MG63 (cell line): ENCODE measurements at places on chromosomes 7 and 10. TPM values are rescaled to one million over a fixed set of nuclear protein-coding genes. Genes with fewer than 3 reads are reported as not detected.

DNA sequence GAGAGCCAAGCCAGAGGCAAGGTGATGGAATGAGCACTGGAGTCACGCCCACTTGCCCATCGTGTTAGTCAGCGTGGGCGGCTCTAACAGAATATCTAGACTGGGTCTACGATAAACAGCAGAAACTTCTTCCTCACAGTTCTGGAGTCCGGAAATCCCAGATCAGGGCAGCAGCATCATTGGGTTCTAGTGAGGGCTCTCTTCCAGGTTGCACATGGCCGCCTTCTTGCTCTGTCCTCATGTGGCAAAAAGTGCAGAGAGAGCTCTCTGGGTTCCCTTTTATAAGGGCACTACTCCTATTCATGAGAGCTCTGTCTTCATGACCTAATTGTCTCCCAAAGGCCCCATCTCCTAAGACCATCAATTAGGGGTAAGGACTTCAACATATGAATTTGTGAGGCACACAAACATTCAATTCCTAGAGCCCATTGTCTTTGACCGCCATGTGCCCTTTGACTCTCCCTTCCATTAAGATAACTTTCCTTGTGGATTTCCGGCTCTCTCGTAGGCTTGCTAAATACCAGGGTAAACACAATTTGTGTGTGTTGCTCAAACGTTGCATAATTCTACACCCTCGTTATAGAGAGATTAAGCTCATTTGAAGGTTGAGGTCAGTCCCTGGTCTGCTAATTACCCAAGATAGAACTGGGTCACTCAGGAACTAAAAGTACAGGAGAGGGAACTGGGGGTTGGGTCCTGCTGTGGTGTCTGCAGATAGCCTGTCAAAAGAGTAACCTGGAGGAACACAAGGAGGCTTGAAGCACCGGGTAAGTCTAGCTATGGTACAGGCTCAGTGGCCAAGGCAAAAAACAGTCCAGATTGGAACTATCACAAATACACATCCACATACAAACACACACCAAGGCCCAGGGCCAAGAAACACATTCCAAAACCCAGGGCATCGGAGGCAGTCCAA lies 28.7 kb upstream of the USP6NL start:
- peak; percentile 41 for DNase-seq

DNA sequence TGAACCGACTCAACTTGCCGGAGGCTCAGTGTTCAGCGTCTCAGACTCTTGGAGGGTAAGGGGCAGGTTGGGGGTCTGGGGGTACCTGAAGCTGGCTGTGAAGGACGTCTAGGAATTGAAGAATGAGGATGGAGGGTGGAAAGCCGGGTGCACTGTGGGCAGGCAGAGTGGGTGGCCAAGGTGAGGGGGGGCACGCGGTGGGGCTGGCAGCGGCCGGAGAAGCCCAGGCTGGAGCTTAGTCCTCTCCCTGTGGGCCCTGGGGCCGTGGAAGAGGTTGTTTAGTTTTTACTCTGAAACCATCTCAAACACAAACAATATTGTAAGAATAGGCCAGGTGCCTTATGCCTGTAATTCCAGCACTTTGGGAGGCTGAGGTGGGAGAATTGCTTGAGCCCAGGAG lies 83.4 kb downstream of the UNCX start:
- no peak for DNase-seq

DNA sequence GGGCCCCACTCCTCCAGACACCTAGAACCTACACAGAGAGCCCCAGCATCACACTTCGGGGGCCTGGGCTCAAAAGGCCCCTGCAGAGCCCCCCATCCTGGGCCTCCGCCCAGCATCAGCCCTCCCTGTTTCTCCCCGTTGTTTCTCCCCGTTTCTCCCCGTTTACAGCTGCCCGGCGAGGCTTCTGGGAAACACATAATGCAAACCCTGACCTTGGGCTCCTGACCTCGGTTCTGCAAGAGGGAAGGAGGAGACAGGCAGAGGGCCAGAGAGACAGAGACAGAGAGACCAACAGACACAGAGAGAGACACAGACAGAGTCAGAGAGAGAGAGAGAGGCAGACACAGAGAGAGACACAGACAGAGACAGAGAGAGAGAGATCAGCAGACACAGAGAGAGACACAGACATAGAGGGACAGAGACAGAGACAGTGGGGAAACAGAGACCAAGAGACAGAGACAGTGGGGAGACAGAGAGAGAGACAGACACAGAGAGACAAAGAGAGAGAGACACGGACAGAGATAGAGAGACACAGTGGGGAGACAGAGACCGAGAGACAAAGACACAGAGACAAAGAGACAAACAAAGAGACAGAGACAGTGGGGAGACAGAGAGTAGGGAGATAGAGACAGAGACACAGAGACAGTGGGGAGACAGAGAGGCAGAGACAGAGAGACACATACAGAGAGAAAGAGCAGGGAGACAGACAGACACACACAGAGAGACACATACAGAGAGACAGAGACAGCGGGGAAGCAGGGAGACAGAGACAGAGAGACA lies 12.5 kb downstream of the VENTX start:
- DNase-seq = no peak

- no peak for DNase-seq
Measured at GRCh38 chr10:22159180-22159579, 58.6 kb downstream of the EBLN1 start.

- no peak for DNase-seq
Measured at GRCh38 chr10:86785037-86785436, 28.6 kb downstream of the BMPR1A start.

GRCh38 chr7:110590415-110590814 lies 500.5 kb upstream of the LRRN3 start:
- no peak for DNase-seq

GRCh38 chr7:137804836-137805235 lies 41.9 kb downstream of the DGKI start:
- DNase-seq = no peak

DNA sequence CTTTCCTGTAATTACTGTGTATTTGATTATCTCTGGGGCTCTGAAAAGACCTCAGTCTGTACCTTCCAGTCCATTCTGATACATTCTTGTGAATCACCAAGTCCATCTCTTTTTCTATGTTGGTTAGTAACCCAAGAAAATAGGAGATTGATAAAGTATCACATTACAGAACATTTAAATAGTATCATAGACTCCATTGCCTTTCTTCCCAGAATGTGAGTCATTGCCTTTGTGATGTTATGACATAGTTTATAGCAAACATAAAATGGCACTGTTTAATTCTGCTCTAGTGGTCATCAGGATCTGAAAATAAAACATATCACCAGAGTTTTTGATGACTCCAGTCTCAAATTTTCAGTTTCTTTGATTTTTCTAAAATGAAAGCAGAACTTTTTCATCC lies 78.4 kb downstream of the NRG3 start:
- no peak for DNase-seq

DNA sequence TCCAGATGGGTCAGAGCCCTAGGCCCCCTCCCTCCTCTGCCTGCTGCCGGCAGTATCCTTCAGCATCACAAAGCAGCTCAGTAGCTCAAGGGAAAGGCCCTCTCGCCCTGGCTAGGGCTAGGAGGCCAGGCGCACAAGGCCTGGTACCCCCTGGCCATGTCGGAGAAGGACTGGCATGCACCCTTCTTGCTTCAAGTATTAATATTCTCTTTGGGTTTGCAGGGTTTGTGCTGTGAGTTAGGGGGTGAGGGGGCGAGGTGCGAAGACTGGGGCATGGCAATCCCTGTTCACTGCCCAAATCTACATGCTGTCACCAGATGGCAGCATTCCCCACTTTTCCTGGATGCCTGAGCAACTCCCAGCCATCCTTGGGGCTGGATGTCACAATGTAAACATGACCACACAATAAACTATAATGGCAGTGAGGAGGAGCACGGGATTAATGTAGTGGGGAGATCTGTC lies 105.2 kb downstream of the NEURL1 start:
- DNase-seq = peak; percentile 53

DNA sequence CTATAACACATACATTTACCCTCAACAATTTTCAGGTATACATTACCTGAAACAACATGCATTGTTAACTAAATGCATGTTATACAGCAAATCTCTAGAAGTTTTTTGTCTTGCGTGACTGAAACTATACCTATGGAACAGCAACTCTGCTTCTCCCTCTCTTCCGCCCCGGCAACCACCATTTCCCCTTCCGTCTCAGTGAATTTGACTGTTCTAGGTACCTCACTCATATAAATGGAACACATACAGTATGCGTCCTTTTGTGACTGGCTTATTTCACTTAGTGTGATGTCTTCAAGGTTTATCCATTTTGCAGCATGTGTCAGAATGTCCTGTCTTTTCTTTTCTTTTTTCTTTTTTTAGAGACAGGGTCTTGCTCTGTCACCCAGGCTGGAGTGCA lies 22.5 kb downstream of the CALHM2 start:
- no peak for DNase-seq

DNA sequence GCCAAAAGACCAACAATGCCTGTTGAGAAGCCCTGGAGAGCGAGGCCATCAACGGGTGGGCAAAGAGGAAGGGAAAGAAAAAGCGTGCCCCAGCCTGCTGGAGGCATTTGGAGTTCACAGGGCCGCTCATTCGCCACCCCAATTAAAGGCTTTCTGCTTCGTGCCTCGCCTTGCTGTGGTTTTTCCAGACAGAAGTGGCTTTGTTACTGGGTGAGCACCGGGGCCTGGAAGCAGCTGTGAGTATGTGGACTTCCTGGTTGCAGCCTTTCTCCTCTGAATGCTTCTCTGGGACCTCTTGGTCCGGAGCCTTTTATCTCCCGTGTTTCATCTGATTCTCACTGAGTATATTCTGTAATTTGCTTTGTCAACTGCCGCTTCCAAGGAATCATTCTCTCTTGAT lies 118.1 kb upstream of the EGR2 start:
- no peak for DNase-seq

DNA sequence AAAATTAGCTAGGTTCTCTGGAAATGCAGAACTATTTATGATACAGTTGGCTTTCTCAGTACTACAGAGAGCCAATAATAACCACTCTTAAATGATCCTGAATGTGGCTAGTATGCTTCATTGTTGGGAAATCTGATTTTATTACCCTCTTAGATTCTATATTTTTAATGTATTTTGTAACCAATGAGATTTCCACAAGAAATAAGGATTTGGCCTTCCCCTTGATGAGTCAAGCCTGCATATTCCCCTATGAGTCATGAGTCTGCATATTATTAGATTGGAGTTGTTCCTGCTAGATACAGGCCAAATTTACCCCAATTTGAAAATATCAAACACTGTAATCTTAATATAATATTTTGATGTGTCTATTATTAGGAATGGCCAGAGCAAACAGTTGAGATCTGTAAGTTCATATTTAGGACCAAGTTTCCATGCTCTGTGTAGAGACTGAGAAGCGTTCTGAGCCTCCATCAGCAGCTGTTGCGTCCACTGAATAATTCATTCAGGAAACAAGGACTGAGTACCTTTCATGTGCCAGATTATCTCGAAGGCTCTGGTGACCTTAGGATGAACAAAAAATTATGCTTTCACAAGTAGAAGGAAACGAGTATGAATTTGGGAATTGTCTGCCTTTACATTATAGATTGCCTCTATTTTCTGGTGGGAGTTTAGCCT lies 793.4 kb downstream of the NRG3 start:
- DNase-seq = peak; percentile 12

GRCh38 chr10:125538947-125539731 lies 143.8 kb downstream of the TEX36 start:
- DNase-seq = peak; percentile 45

GRCh38 chr10:48634198-48634983 lies 29.5 kb upstream of the ARHGAP22 start:
- DNase-seq = peak; percentile 91

GRCh38 chr10:3534433-3534832 lies 250.6 kb downstream of the KLF6 start:
- no peak for DNase-seq

DNA sequence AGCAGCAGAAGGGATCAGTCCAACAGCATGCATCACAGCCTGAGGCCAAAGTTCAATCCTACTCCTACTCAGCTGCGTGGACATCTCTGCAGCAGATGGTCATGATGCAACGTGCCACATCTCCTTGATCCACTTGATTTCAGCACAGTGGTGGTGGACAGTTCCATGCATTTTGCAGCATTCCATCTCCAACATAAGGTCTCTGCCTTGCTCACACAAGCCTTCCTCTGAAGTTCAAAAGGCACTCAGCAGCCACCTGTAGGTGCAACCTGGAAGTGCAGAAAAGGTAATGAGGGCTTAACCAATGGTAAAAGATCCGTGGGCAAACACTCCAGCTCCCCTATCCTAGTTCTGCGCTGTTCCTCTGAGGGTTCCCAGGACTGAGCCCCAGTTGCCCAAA lies 57.5 kb upstream of the CHCHD3 start:
- peak; percentile 3 for DNase-seq

GRCh38 chr10:77062381-77062780 lies 575.2 kb downstream of the KCNMA1 start:
- DNase-seq = no peak

DNA sequence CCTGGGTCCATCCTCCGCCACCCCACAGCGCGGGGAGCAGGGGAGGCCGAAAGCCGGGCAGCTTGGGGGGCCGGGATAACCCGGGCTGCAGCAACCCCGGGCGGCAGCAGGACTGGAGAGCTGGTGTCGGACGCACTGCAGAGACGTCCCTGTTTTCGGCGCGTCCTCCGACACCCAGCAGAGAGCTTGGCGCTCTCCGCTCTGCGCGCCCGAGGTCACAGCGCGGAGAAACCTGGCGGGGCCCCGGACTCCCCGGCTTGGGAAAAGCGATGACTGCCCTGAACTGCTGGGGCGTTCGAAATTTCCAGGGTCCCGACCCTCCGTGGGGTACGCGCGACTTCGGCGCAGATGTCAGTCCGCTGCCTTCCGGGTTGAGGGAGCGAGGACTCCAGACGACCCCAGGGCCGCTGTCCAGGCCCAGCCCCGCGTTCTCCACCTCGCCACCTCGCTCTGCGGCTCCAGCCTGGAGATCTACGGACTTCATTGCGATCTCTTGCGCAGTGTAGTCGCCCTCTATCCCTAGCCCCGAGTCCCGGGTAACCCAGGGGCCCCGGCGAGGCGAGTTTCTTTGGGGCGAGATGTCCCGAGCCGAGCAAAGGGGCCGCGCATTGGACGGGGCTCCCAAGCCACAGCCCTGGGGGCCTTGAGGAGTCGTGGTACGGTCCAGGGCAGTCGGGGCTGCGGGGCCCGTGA lies 617 bp upstream of the FOXI2 start:
- no peak for DNase-seq

DNA sequence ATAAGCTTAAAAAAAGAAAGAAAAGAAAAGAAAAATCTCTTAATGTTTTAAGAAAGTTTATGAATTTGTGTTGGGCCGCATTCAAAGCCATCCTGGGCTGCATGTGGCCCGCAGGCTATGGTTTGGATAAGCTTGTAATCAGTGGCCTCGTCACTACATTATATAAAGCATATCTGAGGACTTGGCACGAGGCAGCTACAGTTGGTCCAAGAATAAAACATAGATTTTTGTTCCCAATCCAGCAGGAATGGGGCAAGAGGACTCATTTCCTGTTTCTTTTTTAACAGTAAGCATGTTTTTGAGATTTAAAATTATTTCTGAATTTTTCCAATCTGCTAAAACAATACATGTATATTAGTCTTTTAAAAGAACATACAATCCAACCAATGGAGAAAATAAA lies 28.6 kb downstream of the MCM10 start:
- DNase-seq = peak; percentile 4

SPDYE2 gene
- not detected in 2 replicates for total RNA-seq

VWC2 gene
- not detected in 2 replicates for total RNA-seq

AHCYL2 gene
- 4.8 and 5.5 TPM in 2 replicates for total RNA-seq

VCL gene
- 109 and 112 TPM in 2 replicates for total RNA-seq

OPN1SW gene
- not detected in 2 replicates for total RNA-seq

FANK1 gene
- total RNA-seq = not detected in 2 replicates

EXOSC1 gene
- 42.8 and 45.6 TPM in 2 replicates for total RNA-seq

FOXI2 gene
- total RNA-seq = not detected in 2 replicates
